ENCODE measurements at places on chromosomes 1 and 21.

DNA sequence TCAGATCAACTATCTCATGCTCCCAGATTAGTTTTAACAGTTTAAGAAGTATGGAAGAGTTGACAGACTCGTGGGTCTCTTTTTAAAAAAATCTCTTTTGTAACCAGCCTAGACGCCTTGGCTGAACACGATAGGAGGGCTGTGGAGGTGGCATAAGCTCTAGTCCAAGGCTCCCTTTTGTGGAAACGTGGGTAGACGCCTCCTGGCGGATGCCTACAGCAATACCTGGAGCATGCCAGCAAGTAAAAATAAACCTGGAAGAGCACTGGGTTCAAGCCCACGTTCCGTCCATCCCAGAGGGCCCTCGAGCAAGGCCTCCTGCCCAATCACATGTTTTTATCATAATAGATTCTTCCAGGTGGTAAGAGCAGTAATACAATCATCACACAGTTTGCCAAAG lies 87.9 kb downstream of the RGS7 start:
- H3K36me3 ChIP-seq: no peaks in the 10 kb centered on the region
- no peaks in the 10 kb centered on the region for H3K4me1 ChIP-seq
- DNase-seq: no peak
- no peaks in the 10 kb centered on the region for H3K27me3 ChIP-seq
- no peak overlapping the region for H3K27ac ChIP-seq

DNA sequence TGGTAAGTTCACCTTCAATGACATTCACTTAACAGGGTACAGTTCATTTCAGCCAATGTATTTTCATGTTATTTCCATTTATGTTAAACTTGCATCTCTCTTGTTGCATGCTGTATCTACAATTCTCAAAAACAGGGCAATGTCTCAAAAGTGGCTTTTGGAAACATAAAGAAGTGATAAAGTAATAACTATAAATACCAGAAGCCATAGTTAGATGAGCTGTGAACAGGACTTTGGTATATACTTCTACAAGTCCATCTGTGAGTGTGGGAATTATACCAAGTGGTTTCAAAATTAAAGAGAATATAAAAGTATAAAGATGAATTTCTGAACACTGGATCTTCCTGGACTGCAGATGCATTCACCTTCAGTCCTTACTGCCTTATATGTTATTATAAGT lies 585.4 kb upstream of the PBX1 start:
- DNase-seq: no peak
- no peaks in the 10 kb centered on the region for H3K27me3 ChIP-seq
- H3K4me1 ChIP-seq: no peaks in the 10 kb centered on the region
- no peak overlapping the region for H3K4me3 ChIP-seq

DNA sequence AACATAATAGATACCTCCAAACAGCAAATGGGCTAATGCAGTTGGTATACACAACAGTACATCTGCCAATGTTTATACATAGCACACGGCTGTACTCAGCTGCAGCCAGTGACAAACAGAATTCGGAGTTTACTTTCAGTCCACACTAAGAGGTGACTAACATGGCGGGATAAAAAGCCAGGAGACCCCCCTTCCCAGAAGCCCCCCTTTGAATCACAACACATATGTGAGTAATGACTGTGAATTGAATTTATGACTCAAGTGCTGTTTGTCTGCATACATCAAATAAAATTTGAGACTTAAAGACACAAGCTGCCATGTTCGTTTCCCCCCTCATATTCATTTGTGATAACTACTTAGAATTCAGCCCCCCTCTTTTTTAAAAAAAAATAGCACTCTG lies 113.2 kb downstream of the RUNX1 start:
- H3K27ac ChIP-seq: peak overlapping the region; percentile 99
- peak overlapping the region; percentile 42 for H3K4me3 ChIP-seq
- no peak for DNase-seq
- peaks cover 87% of the 10 kb centered on the region for H3K4me1 ChIP-seq
- H3K27me3 ChIP-seq: no peaks in the 10 kb centered on the region
- peaks cover 8% of the 10 kb centered on the region for H3K36me3 ChIP-seq

DNA sequence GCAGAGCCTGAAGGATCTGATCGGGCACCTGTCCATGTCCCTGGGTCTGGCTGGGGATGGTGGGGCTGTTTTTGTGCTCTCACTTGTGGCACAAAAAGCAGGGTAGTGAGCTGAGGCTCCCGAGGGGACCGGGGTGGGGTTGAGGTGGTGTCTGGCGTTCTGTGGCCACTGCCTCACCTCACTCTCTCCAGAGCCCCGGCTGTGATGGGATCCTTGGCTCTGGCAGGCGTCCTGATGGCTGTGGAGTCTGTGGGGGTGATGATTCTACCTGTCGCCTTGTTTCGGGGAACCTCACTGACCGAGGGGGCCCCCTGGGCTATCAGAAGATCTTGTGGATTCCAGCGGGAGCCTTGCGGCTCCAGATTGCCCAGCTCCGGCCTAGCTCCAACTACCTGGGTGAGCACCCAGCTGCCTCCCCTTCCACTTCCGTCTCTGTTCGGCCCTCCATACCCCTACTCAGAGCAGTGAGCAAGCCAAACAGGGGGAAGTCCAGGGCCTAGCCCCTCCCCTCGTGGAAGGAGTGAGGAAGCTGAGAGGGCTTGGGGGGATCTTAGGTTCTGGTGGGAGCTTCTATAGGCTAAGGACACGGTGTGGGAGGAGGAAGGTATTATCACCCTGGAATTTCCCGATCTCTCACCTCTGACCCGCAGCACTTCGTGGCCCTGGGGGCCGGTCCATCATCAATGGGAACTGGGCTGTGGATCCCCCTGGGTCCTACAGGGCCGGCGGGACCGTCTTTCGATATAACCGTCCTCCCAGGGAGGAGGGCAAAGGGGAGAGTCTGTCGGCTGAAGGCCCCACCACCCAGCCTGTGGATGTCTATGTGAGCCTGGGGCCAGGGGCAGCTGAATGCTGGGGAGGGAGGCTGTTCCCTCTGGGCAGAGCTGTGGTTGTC lies 7.0 kb downstream of the ADAMTSL4 start:
- H3K27me3 ChIP-seq: peaks cover 25% of the 10 kb centered on the region
- no peak overlapping the region for H3K4me3 ChIP-seq
- H3K36me3 ChIP-seq: no peaks in the 10 kb centered on the region
- no peak for DNase-seq

DNA sequence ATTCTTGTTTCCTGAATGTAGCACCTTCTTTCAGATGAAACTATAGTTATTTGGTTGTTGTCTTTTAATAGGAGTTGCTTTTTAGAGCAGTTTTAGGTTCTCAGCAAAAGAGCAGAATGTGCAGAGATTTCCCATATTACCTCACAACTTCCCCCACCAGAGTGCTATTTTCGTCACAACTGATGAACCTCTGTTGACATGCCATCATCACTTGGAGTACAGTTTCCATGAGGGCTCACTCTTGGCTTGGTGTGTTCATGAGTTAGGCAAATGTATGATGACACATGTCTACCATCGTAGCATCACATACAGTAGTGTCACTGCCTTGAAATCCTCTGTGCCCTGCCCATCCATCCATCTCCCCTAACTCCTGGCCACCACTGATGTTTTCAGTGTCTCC lies 3.7 kb downstream of the IBA57 start:
- H3K36me3 ChIP-seq: peaks cover 3% of the 10 kb centered on the region
- H3K4me1 ChIP-seq: peaks cover 24% of the 10 kb centered on the region
- no peak overlapping the region for H3K27ac ChIP-seq
- H3K27me3 ChIP-seq: no peaks in the 10 kb centered on the region

- H3K4me3 ChIP-seq: no peak overlapping the region
- no peak for DNase-seq
- no peaks in the 10 kb centered on the region for H3K36me3 ChIP-seq
- H3K27ac ChIP-seq: no peak overlapping the region
- H3K27me3 ChIP-seq: peaks cover 13% of the 10 kb centered on the region
Measured at GRCh38 chr1:205587581-205587980, 44.2 kb downstream of the ELK4 start.

- no peak overlapping the region for H3K4me3 ChIP-seq
- H3K4me1 ChIP-seq: peaks cover 18% of the 10 kb centered on the region
- no peak for DNase-seq
- no peak overlapping the region for H3K27ac ChIP-seq
- peaks cover 4% of the 10 kb centered on the region for H3K27me3 ChIP-seq
Measured at GRCh38 chr1:222454186-222454585, 93.7 kb downstream of the HHIPL2 start.

DNA sequence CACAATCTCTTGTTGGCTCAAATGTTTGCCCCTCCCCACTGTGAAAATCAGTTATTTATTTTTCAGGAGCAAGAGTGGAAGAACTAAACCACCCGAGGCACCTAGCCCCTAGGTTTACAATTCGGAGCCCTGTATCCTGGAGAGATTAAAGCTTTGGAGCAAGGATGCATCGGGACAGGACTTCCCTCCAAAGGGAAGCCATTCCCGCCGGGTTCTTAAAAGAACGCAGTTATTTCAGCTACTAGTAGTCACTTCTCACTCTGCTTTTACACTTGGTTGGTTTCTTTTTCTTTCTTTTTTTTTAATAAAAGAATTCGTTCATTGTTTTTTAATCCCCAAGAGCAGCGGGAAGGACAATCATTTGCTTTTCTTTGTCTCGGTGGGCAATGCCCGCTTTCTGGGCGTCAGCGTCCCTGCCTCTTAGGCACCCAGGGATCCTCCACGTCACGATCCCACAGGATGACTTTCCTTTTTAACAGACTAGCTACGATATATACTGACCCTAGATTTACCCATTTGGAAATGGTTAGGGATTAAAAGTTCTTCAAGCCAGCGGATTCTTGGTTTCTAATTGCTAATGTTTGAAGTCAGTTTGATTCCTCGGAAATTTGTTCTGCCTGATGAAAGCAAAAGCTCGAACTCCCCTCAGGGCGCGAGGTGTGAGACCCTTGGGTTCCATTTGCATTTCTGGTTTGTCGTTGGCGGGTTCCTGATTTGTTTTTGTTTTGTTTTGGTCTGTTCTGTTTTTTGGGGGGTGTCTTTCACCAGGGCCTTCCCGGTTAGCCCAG lies 9.0 kb downstream of the TBX15 start:
- peaks cover 11% of the 10 kb centered on the region for H3K36me3 ChIP-seq
- peaks cover 65% of the 10 kb centered on the region for H3K27me3 ChIP-seq
- H3K4me3 ChIP-seq: no peak overlapping the region
- no peak for DNase-seq
- H3K27ac ChIP-seq: no peak overlapping the region

DNA sequence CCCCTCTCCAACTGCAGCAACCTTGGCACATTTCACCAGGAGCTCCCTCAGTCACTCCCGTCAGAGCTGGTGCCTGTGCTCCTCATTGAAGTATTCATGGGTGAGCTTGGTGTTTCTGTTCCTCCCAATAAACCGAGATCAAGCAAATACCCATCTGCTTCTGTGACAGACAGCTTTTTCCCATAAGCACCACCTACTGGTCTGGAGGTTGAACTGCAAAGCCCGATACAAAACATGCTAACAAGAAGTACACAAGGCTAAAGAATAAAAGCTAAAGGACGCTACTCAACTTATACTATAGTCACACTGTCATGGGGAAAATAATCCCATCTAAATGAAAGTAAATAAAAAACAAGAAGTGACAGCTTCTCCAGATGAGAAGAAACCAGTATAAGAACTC lies 111.9 kb upstream of the C21orf91 start:
- no peaks in the 10 kb centered on the region for H3K27me3 ChIP-seq
- H3K4me3 ChIP-seq: no peak overlapping the region
- H3K36me3 ChIP-seq: no peaks in the 10 kb centered on the region
- no peaks in the 10 kb centered on the region for H3K4me1 ChIP-seq

DNA sequence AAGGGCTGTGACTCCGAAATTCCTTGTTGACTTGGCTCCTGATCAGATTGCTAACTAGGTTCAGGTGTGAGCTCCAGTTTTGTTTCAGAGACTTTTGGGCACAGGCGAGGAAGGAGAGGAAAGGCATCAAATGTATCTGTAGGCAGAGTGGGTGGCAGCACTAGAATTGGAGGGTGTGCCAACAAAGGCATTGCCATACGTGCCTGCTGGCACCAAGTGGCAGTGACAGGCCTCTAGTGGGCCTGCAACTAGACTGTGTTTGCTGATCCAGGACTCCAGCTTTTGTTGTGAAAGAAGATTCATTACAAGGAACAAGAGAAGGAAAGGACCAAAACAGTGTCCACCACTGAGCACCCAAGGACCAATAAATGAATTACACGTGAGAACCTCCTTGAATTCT lies 79.5 kb downstream of the TM2D1 start:
- H3K27me3 ChIP-seq: peaks cover 10% of the 10 kb centered on the region
- H3K36me3 ChIP-seq: no peaks in the 10 kb centered on the region
- no peak overlapping the region for H3K27ac ChIP-seq
- no peak overlapping the region for H3K4me3 ChIP-seq
- no peak for DNase-seq
- peaks cover 14% of the 10 kb centered on the region for H3K4me1 ChIP-seq

- no peak overlapping the region for H3K27ac ChIP-seq
- no peaks in the 10 kb centered on the region for H3K27me3 ChIP-seq
- no peaks in the 10 kb centered on the region for H3K4me1 ChIP-seq
- no peak overlapping the region for H3K4me3 ChIP-seq
Measured at GRCh38 chr1:85692730-85693314, 15.4 kb downstream of the ZNHIT6 start.

GRCh38 chr1:150841626-150842025 lies 33.6 kb upstream of the CTSK start:
- no peaks in the 10 kb centered on the region for H3K27me3 ChIP-seq
- H3K4me1 ChIP-seq: peaks cover 53% of the 10 kb centered on the region
- H3K36me3 ChIP-seq: peaks cover 52% of the 10 kb centered on the region
- no peak for DNase-seq

DNA sequence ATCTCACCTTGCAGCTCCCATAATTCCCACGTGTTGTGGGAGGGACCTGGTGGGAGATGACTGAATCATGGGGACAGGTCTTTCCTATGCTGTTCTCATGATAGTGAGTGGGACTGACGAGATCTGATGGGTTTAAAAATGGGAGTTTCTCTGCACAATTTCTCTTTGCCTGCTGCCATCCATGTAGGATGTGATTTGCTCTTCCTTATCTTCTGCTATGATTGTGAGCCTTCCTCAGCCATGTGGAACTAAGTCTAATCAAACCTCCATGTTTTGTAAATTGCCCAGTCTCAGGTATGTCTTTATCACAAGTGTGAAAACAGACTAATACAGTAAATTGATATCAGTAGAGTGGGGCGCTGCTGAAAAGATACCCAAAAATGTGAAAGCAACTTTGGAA lies 195.7 kb downstream of the SLC44A5 start:
- no peaks in the 10 kb centered on the region for H3K4me1 ChIP-seq
- no peaks in the 10 kb centered on the region for H3K27me3 ChIP-seq
- DNase-seq: no peak
- H3K4me3 ChIP-seq: no peak overlapping the region
- no peaks in the 10 kb centered on the region for H3K36me3 ChIP-seq

GRCh38 chr1:40948741-40949443 lies 30.6 kb upstream of the CTPS1 start:
- peak; percentile 79 for DNase-seq
- peaks cover 18% of the 10 kb centered on the region for H3K4me1 ChIP-seq
- no peaks in the 10 kb centered on the region for H3K36me3 ChIP-seq
- peaks cover 58% of the 10 kb centered on the region for H3K27me3 ChIP-seq
- no peak overlapping the region for H3K27ac ChIP-seq

DNA sequence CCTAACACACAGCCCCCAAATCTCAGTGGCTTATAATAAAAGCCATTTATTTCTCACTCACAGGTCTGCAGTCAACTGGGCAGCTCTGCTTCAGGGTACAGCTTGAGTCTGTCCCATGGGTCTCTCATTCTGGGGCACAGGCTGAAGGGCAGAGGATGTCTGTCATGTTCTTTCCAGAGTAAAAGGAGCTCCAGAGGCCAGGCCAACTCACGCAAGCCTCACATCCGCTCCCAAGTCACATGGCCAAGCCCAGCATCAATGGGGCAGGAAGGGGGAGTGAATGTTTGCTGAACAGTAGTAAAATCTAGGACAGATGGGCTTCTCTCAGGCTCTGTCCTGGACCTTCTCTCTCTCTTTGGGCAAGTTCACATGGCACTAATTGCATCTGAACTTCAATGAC lies 7.1 kb upstream of the SSBP3 start:
- DNase-seq: peak; percentile 73
- H3K27ac ChIP-seq: peak overlapping the region; percentile 89
- H3K4me1 ChIP-seq: peaks cover 59% of the 10 kb centered on the region
- peaks cover 36% of the 10 kb centered on the region for H3K27me3 ChIP-seq
